ENCODE measurements at places on chromosomes 3 and 15.

DNA sequence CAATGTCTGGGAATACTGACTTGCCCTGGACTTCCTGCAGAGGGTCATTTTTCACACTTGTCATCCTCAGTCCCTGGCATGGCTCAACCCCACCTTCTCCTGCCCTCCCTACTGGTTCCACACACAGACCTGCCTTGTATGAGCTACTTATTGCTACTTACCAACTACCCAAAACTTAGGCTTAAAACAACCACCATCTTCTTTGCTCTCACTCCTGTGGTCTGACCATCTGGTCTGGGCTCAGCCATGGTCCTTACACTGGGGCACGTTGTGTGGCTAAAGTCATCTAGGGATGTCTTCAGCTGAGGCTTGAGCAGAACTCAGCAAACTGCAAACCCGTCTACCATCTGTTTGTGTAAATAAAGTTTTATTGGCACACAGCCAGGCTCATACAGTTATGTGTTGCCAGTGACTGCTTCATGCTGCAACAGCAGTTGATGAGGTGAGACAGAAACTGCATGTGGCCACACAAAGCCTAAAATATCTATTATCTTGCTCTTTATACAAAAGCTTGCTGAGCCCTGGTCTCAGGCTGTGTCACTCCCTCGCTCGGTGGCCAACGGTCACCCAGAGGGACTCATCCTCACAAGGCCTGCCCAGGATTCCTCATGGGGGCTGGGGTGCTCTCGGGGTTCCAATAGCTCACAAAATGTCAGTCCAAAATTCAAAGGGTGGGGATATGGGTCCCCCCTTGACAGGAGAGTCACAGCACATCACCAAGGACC, 43.5 kb downstream of the KLF15 start:
- peak; percentile 45 for DNase-seq

GRCh38 chr3:77320514-77320913, 280.6 kb downstream of the ROBO2 start:
- no peak for DNase-seq

DNA sequence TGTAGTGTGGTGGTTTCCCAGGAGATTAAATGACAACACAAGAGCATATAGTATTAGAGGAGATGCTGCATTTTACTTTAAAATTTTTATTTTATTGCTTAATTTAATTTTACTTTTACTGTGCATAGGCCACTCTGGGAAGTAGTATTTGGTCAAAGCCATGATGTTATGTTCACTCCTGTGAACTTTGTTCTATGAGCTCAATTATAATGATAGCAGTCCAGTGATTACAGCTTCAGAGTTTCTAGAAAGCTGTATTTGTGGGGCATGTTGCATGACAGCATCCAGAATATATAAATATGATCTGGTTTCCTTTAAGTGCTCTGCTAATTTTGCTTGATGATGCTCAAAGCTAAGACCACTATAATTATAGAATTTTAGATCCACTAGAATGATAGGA, 338.6 kb downstream of the NSUN3 start:
- DNase-seq = no peak

DNA sequence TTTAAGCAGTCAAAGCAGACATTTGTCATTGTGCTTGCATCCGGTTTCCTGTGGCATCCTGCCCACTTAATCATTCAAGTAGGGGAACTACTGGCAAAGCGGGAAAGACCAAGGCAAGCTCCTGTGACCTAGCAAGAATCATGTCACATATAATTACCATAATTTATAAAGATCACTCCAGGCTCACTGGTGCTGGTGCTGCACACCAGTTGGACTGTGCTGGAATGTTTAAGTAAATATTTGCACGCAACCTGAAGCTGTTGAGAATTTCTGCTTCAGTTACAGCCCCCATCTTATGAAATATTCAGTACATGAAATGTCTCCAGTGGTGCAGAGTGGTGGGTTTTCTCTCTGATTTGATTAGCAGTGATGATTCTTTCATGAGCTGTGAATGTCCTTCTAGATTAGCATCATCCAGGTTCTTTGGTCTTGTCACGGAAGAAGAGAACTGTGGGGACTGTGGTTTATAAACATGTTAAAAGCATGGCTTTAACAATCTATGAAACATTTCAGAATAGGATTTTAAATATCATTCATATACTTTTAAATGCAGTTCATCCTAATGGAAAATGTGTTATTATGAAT, 621.3 kb upstream of the EPHA6 start:
- no peak for DNase-seq

- peak; percentile 3 for DNase-seq
Observed at GRCh38 chr3:37219266-37219665, 44.9 kb upstream of the LRRFIP2 start.

- no peak for DNase-seq
Observed at GRCh38 chr15:63982381-63982854, 63.9 kb downstream of the DAPK2 start.

DNA sequence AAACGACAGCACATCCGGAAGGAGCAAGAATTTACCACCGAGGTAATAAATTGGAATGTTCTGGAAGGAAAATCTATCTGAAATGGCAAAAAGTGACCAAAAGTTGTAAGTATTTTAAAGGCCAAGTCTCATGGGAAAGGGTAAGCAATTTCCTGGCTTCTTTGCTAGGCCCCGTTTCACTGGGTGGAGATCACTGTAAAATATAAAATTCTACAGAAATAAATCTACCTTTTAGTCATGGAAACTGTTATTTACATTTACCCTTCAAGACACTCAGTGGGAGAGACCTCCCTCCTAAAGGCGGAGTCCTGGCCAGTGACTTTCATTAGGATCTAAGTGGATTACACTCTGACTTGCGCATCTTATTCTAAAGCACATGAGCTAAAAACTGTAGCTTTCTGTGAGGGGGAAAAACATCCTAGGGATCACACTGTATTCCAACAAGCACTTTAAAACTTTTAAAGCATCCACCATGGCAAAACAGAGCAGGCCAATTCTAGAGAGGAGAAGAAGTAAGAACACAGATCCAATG, 28.8 kb downstream of the LYZL4 start:
- DNase-seq = no peak

- peak; percentile 58 for DNase-seq
Observed at GRCh38 chr3:129576514-129577352, 29.7 kb downstream of the PLXND1 start.

DNA sequence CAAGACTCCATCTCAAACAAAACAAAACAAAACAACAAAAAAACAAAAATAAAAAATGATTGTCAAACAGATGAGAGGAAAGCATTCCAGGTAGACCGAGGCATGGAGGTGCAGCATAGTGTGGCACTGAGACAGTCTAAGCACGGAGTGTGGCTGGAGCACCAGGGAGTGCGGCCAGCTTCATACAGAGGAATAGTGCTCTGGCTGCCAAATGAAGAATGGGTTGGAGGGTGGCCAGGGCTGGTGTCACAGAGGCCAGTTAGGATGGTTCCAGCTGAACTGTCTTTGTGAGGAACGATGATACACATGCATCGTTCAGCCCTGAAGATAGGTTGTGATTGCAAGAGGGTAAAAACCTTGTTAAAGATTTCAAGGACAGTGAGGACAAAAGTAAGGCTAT, 28.3 kb downstream of the MITF start:
- no peak for DNase-seq

- peak; percentile 20 for DNase-seq
Observed at GRCh38 chr3:34260271-34261000, 462.0 kb downstream of the PDCD6IP start.

- DNase-seq = no peak
Observed at GRCh38 chr15:90765966-90766365, 48.8 kb downstream of the BLM start.
